Thoracic aorta (tissue), 2 donors: ENCODE measurements at places on chromosomes 11 and 22.
A peak's percentile ranks its signal among the peaks of the same experiment; 100 is the strongest.

GRCh38 chr11:106249617-106250239 lies 172.3 kb downstream of the AASDHPPT start:
- DNase-seq, result no peak

DNA sequence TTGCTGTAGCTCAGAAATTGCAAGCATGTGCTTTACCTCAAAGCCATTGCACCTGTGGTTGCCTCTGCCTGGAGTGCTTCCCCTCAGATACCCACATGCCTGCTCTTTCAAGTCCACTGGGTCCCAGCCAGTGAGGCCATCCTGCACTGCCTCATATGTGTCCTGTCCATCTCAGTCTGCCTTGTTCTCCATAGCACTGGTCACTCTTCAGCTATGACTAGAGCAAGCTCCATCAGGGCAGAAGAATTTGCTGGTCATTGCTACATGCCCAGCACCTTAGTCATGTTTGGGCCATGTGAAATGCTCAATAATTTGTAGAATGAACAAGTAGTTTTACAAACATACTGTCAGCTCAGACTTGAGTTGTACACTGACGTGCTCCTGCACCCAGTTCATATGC lies 64.4 kb upstream of the HORMAD2 start:
- no peak for DNase-seq

GRCh38 chr11:87215236-87215635 lies 177.5 kb downstream of the TMEM135 start:
- no peak for DNase-seq

DNA sequence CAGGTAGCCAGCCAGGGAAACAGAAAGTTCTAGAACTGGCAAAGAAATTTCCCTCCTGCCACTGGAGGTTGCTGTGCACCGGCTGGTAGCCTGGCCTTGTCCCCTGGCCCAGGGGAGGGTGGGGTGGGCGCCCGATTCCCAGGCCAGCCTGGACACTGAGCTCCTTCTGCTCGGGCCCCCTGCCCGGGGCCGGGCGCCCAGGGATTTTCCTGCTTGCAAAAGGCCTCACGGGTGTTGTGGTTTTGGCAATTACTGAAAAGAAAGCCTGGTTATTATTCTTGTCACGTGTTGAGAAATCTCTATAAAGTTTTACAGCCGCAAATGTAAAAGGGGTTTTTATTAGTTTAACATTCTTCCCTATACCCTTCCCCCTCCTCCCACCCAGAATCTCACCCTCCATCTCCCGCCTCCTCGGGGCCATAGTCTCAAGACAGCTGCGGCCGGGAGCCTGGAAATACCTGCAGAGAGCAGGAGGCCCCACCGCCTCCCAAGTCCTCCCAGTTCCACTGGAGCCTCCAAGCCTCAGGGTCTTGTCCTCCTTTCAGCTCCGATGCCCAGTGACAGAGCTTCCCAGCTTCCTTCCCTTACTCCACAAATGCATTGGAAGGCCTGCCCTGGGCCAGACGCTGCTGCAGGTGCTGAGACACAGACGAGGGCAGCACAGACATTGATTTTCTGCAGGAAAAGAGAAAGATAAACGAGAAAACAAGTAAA lies 1515.6 kb downstream of the TBC1D22A start:
- no peak for DNase-seq

DNA sequence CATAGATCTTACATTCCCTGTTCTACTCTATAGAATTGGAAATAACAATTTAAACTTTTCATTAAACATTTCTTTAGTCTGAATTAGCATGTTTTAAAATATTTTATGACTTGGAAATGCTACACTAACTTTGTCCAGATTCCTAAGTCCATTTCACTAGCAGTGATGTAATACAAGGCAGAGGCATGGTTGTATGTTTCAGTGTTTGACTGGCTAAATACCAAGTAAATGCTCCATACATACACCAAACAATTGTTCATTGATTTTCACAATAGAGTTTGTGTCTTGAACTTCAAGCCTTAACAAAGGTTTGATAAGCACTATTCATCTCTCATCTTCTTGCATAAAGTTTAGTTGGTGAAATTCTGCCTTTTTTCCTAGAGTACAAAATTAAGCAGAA lies 13.5 kb downstream of the ZBED5 start:
- DNase-seq, result no peak

GRCh38 chr11:57792060-57792541 lies 30.5 kb downstream of the CTNND1 start:
- DNase-seq, result peak; percentile 45

DNA sequence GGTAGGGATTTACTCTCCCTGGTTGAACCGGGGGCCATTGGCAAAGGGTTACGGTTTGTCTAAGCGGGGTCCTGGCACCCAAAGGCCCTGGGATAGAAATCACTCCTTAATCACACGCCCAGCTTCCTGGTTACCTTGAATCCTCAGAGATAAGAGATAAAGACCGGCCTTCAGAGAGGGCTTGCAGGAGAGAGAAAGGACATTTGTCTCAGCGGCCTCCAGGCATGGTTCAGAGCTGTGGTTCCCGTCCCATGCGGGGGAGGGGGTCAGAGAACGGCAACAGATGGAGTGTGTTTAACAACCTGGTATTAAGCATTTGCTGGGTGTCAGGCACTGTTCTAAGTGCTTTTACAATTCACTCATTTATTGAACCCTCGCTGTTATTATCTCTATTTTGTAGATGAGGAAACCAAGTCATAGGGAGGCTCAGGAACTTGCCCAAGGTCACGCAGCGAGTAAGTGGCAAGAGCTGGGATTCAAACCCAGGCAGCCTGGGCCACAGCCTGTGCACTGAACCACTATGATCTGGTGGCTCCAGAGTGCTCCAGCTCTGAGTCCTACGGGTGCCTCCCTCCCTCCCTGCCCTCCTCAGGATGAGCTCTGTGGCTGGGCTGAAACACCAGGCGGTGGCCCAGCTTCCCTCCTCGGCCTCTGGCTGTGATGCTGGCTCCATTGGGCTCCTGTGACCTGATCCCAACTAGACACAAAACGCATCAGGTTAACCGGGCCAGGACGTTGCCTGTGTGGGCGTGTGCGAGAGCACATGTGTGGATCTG lies 18.6 kb downstream of the LRRC10B start:
- DNase-seq, result no peak

DNA sequence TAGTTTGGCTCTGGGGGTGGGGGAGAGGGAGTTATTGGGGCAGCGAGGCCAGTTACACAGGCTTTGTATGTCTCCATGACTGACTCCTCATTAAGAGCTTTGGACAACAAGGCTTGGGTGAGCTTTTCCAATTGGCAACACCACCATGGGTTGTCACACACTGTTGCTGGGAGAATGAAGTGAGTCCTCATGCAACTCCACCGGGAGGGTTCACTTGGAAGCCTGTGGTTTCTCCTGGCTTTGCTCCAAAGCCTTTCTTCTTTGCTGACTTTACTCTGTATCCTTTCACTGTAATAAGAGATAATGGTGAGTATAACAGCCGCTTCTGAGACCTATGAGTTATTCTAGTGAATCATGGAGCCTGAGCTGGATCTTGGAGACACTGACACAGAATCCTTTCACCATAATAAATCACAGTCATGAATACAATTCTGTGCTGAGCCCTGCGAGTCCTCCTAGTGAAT lies 24.9 kb downstream of the EIF3F start:
- DNase-seq, result no peak

DNA sequence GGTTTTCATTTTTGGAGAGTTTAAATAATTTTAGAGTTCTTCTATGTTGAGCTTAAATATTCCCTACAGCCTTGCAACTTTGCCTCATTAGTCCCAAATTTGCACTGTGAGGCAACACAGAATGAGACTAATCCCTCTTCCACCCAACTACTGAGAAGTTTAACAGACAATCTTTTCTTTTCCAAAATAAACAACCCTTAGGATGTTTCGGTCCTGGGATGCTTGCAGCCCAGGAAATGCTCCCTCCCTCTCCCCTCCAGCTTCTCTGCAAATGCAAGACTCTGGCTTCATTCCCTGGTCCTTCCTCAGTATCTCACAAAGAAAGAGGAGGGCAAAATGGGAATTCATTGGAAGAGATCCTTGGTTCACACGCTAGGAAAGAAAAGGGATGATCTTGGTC lies 222.5 kb downstream of the ST3GAL4 start:
- DNase-seq, result no peak

DNA sequence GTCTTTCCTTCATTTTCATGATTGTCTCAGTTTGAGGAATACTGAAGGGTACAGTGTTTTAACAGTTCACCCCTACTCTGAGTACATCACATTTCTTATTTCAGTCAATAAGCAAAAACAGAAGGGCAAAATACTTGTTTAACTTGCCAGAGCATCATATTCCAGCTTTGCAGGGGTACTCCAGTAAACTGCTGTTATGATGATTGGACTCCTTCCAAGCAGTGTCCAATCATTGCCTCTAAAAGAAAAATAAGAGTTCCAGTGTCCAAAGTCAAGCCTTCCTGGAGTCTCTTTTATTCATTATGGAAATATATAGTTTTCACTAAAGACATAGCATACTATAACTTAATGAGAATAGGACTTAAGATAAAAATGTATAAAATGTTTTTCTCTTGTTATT lies 105.1 kb downstream of the FANCF start:
- DNase-seq, result no peak

DNA sequence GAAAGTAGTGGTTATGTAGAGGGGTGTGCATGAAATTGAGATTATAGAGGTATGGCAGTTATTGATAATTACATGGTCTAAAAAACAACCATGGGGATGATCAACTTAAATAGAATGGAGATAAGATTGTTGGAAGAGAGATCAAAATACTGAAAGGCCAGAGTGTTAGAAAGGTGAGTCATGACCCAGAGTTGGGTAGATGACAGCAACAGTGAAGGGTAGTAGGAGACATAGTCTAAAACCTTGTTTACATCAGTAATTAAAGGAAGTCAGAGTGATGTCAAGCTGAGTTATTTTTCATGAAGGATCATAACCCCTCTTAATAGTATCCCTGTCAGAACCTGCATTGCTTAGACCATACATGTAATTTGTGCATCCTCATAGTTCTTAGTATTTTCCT lies 110.9 kb downstream of the ELP4 start:
- DNase-seq, result no peak

- no peak for DNase-seq
Observed at GRCh38 chr11:76785513-76785912, 2.4 kb downstream of the TSKU start.

DNA sequence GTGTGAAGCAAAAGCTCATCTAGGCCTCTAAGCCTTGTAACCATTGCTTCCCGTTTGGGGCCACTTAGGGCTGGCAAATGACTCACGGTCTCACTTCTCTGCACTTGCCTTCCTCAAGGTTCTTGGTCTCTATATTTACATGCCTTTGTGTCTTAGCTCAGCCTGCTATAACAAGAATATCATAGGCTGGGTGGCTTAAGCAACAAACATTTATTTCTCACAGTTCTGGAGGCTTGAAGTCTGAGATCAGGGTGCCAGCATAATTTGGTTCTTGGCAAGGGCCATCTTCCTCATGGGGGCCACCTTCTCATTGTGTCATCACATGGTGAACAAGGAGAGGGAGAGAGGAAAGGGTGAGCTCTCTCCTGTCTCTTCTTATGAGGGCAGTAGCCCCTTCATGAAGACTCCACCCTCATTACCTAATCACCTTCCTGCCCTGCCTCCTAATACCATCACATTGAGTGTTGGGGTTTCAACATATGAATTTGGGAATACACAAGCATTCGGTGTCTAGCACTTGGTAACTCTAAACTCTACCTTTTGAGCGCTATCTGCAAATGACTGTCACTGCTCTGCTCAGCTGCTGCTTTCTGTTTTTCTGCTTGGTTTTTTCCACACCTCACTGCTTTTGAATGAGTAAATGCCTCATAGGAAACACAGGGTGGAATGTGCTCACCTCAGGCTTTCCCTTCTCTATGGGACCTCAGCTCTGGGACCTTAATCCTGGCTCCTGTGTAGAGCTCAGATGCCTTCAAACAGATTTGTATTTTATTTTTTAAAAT lies 16.2 kb upstream of the ME3 start:
- no peak for DNase-seq

GRCh38 chr11:79090191-79090705 lies 350.6 kb downstream of the TENM4 start:
- DNase-seq, result no peak

GRCh38 chr11:9756461-9756860 lies 92.6 kb downstream of the SWAP70 start:
- DNase-seq, result no peak
